NCI-H69 (cell line): ENCODE measurements at places on chromosomes 2 and 18.

DNA sequence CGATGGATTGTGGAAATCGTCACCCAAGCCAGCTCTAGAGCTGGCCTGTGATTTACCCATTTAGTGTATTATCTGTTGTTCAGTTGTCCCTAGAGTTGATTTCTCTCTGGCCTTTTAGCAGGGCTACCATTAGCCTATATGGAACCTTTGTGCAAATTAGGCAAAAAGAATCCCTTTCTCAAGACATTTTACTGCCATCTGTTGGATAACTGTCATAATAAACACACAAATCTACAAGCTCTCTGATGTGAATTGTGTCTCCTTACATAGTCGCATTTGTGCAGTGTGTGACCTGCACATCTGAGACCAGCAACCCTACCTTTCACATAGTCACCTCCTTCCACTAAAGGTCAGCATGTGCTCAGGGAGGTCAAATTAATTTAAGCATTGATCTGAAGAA is 34.0 kb downstream of the LOXHD1 start:
- peak; percentile 43 for DNase-seq

- no peak for DNase-seq
Measured at GRCh38 chr2:164797627-164798026, 44.0 kb downstream of the COBLL1 start.

DNA sequence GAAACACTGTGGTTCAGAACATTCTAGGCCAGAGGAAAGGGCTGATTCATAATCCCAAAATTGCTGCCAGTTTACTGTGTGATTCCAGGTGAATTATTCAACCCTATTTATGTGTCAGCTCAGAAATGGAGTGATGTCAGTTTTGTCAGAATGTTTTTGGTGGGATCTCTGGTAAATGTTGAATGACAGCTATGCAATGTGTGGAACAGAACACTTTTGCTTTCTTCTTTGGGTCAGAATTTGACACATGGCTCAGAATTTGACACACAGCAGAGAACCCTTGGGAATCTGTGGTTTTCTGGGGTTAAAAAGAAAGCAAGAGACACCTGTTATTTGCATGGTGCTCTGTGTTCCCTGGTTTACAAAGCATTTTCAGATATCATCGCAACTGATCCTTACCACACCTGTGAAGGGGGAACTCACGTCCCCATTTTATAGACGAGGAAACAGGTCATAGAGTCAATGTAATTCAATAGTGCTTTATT is 1.6 kb upstream of the MTA3 start:
- no peak for DNase-seq

DNA sequence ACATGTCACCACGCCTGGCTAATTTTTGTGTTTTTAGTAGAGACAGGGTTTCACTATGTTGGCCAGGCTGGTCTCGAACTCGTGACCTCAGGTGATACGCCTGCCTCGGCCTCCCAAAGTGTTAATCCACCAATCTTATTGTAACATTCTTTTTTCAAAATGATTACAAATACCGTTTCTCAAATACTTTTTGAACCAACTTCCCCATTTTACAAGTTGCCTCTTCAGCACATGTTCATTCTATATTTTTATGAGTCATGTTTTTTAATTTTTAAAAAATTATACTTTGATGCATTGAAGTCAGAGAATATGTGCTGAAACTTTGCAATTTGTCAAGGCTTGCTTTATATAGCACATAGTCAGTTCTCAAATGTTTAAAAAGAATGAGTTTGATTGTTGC is 58.2 kb downstream of the QPCT start:
- no peak for DNase-seq

- peak; percentile 8 for DNase-seq
Measured at GRCh38 chr2:50006327-50006726, 852.0 kb upstream of the FSHR start.

DNA sequence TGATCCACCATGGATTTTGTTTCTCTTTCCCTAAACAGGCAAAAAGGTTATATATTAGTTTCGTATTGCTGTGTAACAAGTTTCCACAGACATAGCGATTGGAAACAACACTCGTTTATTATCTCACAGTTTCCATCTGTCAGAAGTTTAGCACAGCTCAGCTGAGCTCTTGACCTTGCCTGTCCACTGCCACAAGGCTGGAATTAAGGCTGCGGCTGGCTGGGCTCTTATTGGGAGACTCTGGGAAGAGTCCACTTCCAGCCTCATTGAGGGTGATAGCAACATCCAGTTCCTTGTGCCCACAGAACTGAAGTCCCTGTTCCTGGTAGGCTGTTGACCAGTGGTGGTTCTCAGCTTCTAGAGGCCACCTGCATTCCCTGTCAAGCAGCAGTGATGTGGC is 120.4 kb downstream of the TPGS2 start:
- DNase-seq: no peak

- DNase-seq: no peak
Measured at GRCh38 chr2:231923951-231924888, 2.0 kb downstream of the NPPC start.
